IMR-90 (cell line): ENCODE measurements at places on chromosomes 12 and 14. TPM values are rescaled to one million over a fixed set of nuclear protein-coding genes. Genes with fewer than 3 reads are reported as not detected.

DNA sequence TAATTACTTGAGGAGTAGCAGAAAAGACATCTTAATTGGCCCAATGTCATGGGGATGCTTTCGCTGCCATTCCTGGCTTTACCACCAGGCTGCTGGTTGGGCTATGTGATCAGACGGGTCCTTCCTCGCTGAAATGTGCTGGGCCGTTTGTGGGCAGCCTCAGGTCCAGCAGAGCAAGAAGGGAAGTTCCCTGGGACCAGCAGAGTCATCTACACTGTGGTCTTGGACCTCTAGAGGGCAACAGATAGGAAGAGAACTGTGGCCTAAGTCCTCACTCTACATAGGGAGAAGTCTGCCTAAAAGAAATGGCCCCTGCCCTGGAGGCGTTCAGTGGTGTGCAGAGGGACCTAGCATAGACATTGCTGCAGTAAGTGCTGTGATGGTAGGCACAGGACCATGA lies 10.9 kb downstream of the EVL start:
- no peak overlapping the region for H3K4me3 ChIP-seq
- H3K4me1 ChIP-seq, result peaks cover 8% of the 10 kb centered on the region; the same call in 1 of the 2 replicates
- no peaks in the 10 kb centered on the region for H3K27me3 ChIP-seq
- no peak overlapping the region for H3K27ac ChIP-seq
- peak; percentile 40 for DNase-seq

DNA sequence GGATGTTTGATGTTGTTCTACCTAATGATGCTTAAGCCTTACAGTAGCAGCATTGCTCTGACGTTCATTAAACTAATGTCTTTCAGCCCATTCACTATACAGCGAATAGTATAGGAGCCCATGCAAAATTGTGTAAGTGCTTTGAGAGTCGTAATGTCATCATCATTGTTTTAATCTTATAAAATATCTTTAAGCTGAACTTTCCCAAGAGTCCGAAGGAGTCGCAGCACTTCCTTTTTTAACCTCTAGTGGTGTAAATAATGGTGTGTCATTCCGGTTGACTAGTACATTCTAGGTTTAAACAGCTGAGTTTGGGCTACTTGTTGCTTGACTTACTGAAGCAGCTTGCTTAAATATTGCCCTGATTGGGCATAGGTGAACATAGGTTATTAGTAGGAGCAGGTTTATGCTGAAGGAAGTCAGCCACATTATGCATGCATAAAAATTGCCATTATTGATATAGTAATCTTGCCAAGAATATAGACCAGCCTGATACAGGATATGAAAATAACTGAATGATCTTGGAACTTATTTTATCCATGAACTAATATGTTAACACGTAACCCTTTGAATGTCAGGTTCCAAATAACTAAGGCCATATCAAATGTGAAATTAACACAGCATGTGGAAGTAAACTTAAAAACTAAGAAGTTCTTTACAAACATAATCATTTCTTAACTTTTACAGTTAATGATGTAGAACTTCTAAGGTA lies 2.6 kb downstream of the WNK1 start:
- peak overlapping the region; percentile 65 for H3K4me3 ChIP-seq
- DNase-seq, result peak; percentile 81
- H3K4me1 ChIP-seq, result no peaks in the 10 kb centered on the region; the same call in 1 of the 2 replicates

DNA sequence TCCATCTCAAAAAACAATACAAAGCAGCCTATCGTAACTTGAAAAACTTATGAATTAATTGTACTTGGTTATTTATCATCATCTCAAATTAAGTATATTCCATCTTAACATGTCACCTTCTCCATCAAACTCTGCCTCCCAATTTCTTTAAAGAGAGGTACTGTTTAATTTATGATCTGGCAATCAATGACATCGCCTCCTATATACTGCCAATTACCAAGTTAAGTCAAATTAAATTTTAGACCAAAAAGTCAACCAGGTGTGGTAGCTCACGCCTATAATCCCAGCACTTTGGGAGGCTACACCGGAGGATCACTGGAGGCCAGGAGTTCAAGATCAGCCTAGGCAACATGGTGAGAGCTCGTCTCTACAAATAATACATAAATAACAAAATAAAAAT lies 37.7 kb downstream of the HECTD1 start:
- H3K27me3 ChIP-seq, result no peaks in the 10 kb centered on the region
- H3K4me1 ChIP-seq, result peaks cover 8% of the 10 kb centered on the region
- H3K27ac ChIP-seq, result no peak overlapping the region
- no peak for DNase-seq
- H3K36me3 ChIP-seq, result peaks cover 35% of the 10 kb centered on the region

GRCh38 chr12:82694970-82695369 lies 8.3 kb downstream of the TMTC2 start:
- H3K36me3 ChIP-seq, result no peaks in the 10 kb centered on the region
- H3K27me3 ChIP-seq, result no peaks in the 10 kb centered on the region
- H3K4me1 ChIP-seq, result no peaks in the 10 kb centered on the region
- peak; percentile 17 for DNase-seq

Gene SFSWAP
- 19.7 and 20.6 TPM in 2 replicates for total RNA-seq

- H3K27ac ChIP-seq, result no peak overlapping the region
- no peaks in the 10 kb centered on the region for H3K4me1 ChIP-seq
- H3K36me3 ChIP-seq, result no peaks in the 10 kb centered on the region
- no peak for DNase-seq
- H3K27me3 ChIP-seq, result peaks cover 14% of the 10 kb centered on the region
- H3K4me3 ChIP-seq, result no peak overlapping the region
Observed at GRCh38 chr12:65100140-65100539, 21.0 kb downstream of the WIF1 start.

DNA sequence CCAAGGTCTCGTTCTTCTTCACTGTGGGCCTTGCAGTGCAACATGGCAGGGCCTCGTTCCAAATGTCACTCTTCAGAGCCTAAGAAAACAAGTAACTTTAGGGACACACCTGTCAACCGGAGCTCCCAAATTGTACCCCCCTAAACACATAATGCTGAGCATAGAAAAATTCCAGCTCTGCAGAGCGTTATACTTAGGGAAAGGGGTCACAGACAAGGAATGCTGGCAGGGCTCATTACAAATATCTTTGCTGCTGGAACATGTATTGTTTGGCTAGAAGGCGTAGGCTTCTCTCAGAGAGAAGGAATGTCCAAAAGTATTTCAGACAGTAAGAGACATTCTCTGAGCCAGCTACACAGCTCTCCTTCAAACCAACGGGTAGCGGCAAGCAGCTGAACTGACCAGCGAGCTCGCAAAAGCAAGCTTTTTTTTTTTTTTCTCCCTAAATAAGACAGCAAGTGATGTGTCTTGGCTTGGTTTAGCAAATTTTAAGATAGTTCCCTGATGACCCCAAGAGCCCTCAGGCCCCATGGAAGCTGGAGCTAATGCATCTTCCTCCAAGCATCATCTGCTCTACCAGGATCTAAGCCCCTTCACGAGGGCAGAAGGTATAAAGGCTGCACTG lies 24.5 kb downstream of the SSH1 start:
- DNase-seq, result peak; percentile 91
- H3K4me1 ChIP-seq, result peaks cover 44% of the 10 kb centered on the region
- no peak overlapping the region for H3K4me3 ChIP-seq

DNA sequence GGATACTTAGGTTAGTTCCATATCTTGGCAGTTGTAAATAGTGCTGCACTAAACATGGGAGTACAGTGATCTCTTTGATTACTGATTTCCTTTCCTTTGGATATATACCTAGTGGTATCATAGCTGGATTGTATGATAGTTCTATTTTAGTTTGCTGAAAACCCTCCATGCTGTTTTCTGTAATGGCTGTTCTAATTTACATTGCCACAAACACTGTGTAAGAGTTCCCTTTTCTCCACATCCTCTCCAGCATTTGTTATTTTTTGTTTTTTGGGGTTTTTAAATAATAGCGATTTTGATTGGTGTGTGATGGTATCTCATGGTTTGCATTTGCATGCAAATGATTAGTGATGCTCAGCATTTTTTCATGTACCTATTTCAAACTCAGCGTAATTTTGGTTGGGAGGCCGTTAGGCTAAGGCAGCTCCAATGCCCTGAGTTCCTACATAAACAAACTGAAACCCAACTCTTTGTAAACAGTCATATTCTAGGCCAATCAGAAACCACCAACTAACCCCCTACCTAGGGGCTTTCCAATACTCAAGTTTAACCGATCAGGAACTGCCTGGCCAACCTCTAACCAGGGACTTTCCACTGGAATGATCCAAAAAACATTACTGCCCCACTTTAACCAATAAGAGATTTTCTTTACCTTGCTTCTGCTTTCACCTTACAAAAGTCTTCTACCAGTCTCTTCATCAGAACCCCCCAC lies 171.6 kb downstream of the FBXL14 start:
- H3K27me3 ChIP-seq, result no peaks in the 10 kb centered on the region
- no peaks in the 10 kb centered on the region; the same call in 1 of the 2 replicates for H3K36me3 ChIP-seq
- no peak overlapping the region for H3K4me3 ChIP-seq

- no peaks in the 10 kb centered on the region for H3K4me1 ChIP-seq
- no peaks in the 10 kb centered on the region for H3K36me3 ChIP-seq
- H3K27ac ChIP-seq, result no peak overlapping the region
- no peak overlapping the region for H3K4me3 ChIP-seq
Observed at GRCh38 chr14:28157289-28157869, 609.2 kb upstream of the FOXG1 start.

- H3K4me1 ChIP-seq, result no peaks in the 10 kb centered on the region
- H3K4me3 ChIP-seq, result no peak overlapping the region
- H3K36me3 ChIP-seq, result no peaks in the 10 kb centered on the region
- H3K27me3 ChIP-seq, result no peaks in the 10 kb centered on the region; the same call in 1 of the 2 replicates
- no peak overlapping the region for H3K27ac ChIP-seq
Observed at GRCh38 chr12:14699923-14700322, 3.5 kb upstream of the GUCY2C start.

- peaks cover 33% of the 10 kb centered on the region for H3K36me3 ChIP-seq
- no peaks in the 10 kb centered on the region for H3K27me3 ChIP-seq
- no peaks in the 10 kb centered on the region for H3K4me1 ChIP-seq
- H3K27ac ChIP-seq, result no peak overlapping the region
- no peak overlapping the region for H3K4me3 ChIP-seq
Observed at GRCh38 chr12:121337416-121337815, 14.8 kb downstream of the ANAPC5 start.

DNA sequence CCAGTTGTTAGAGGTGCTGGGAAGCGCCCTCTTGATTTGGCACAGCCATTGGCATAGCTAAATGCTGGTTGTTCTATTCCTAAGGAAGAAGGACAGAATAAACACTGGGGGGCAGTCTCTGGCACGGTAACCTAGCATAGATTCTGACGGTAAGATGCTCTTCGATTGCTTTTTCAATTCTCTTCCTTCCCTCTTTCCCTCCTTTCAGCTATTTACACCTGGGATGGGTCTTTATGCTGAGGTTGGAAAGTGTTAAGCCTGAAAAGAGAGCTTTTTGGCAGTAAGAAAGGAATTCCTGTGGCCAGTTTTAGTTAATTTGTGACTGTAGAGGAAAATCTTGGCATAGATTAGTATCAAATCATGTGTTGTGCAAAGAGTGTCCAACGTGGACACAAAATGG lies 162.8 kb downstream of the SNAPC1 start:
- H3K4me3 ChIP-seq, result no peak overlapping the region
- no peaks in the 10 kb centered on the region for H3K27me3 ChIP-seq
- peaks cover 25% of the 10 kb centered on the region for H3K4me1 ChIP-seq
- no peaks in the 10 kb centered on the region for H3K36me3 ChIP-seq

DNA sequence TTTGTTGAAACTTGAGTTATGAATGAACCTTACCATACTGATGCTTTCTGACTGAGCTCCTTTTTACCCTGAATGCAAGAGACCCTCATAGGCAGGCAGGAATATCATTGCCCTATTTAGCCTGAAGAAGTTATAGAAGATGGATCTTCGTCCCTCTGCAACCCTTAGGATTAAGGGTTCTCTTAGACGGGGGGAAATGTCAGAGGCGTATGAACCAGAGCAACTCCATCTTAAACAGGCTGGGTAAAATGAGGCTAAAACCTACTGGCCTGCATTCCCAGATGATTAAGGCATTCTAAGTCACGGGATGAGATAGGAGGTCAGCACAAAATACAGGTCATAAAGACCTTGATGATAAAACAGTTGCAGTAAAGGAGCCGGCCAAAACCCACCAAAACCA lies 7.5 kb downstream of the ATF1 start:
- DNase-seq, result no peak
- H3K27me3 ChIP-seq, result no peaks in the 10 kb centered on the region
- no peak overlapping the region for H3K27ac ChIP-seq

- H3K4me3 ChIP-seq, result no peak overlapping the region
- peaks cover 2% of the 10 kb centered on the region; the same call in 1 of the 2 replicates for H3K36me3 ChIP-seq
Observed at GRCh38 chr12:119870457-119870856, 6.7 kb downstream of the CIT start.

DNA sequence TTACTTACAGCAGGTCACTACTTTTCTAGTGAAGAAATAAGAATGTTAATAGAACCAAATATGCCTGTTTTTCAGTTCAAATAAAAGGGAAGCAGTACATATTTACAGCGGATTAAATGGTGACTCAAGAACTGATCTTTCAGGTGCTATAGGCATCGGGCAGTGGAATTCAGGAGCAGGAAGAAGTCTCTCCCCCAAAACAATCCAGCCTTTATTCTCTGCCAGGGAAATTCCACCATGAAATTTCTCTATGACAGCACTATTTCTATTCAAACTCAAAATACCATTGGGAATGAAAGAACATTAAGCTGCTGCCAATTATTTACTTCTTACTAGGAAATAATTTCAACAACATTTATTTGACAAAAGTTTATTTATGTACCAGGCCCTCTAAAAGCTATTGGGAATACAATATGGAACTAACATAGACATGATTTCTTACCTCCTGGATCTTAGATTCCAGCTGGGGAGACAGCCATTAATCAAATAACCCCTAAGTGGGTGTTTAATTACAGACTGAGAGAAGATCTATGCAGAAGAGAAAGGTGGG lies 60.3 kb upstream of the KRR1 start:
- no peak for DNase-seq
- peaks cover 17% of the 10 kb centered on the region for H3K4me1 ChIP-seq
- H3K4me3 ChIP-seq, result no peak overlapping the region
- H3K27me3 ChIP-seq, result no peaks in the 10 kb centered on the region
- no peak overlapping the region for H3K27ac ChIP-seq

DNA sequence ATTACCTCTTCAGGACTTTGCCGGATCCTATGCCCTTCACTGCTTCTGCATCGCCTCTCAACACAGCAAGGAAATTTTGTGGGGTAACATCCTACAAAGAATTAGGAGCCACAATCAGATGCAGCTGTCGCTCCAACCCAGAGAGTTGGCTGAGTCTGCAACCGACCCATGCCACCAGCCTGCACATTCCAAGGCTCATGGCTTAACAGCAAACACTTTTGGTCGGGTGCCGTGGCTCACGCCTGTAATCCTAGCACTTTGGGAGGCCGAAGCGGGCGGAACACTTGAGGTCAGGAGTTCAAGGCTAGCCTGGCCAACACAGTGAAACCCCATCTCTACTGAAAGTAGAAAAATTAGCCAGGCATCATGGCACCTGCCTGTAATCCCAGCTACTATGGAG lies 32.3 kb downstream of the LGMN start:
- peaks cover 6% of the 10 kb centered on the region for H3K4me1 ChIP-seq
- no peaks in the 10 kb centered on the region for H3K36me3 ChIP-seq
- DNase-seq, result no peak

Gene MANSC4
- not detected in 2 replicates for total RNA-seq

GRCh38 chr12:57046086-57046791 lies 3.7 kb downstream of the MYO1A start:
- peaks cover 33% of the 10 kb centered on the region for H3K27me3 ChIP-seq
- H3K27ac ChIP-seq, result no peak overlapping the region
- H3K4me1 ChIP-seq, result peaks cover 3% of the 10 kb centered on the region; the same call in 1 of the 2 replicates
- H3K36me3 ChIP-seq, result no peaks in the 10 kb centered on the region
